Hematopoietic multipotent progenitor cell treated with erythropoietin and hydrocortisone succinate and interleukin-3 and kit ligand, for 6 days (in vitro differentiated cells): ENCODE measurements at places on chromosomes 16 and 17.

GRCh38 chr16:55242667-55243066, 81.3 kb upstream of the IRX6 start:
- DNase-seq = no peak

- DNase-seq = no peak
Observed at GRCh38 chr16:85141491-85142128, 29.3 kb upstream of the CIBAR2 start.

DNA sequence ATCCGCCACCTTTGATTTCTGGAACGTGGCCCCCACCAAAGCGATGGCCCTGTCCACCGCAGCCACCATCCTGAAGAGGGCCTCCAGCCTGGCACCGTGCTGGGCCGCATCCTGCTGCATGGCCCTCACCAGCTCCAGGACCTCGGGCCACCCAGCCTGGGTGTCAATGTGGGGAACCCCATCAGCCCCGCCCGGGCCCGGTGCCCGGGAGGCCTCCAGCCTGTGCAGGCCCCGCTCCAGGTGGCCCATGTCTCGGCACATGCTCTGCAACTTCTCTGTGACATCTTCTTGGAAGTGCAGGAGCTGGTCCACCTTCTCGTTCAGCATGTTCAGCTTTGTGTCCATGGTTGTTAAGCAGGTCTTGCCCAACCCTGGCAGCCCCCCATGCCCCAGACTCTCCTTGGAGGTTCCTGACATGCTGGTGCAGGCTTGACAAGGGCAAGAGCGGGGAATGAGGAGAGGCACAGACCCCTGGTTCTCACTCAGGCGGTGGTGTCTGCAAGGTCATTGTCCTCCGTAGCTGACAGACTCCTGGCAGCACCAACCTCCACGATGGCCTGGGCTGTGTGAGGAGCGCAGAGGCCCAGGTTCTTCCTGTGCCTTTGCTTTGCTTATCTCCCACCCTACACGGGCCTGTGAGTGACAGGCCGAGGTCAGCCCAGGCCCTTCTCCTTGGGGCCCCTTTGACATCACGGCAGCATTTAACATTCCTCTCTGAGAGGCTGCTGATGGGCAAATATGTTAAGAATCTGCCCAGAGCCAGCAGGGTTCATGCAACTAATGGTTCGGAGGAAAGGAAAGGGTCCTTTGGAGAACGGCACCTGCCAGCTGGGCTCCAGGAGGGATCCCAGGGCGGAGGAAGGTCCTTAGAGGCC, at the start of gene MYLK3:
Gene MYLK3 (minus strand): TSS at position 568 of the 875 bp plus-strand sequence. CDS start 151 bp downstream, at position 417.
- DNase-seq = peak; percentile 20

- DNase-seq = no peak
Observed at GRCh38 chr17:72184805-72185204, 64.0 kb downstream of the SOX9 start.

DNA sequence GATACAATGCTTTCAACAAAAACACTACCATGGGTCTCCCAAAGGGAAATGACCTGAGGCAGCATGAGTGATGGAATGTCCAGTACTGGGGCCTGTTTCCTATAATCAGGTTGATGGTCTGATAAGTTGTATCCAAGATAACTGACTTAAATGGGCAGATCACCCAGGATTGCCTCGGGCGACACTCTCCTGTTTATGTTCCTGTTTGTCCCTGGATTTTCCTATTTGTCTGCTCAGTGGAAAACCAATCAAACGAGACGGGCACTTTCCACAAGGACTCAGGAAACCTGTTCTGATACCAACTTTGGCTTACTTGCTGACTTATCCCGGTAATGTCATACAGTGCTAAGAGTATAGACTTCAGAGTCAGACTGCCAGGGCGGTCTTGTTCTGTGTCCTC, 27.4 kb downstream of the USP43 start:
- DNase-seq = no peak
